ENCODE measurements at places on chromosomes 13 and 19.

- no peak for DNase-seq
Measured at GRCh38 chr13:84607261-84608013, 725.2 kb upstream of the SLITRK1 start.

DNA sequence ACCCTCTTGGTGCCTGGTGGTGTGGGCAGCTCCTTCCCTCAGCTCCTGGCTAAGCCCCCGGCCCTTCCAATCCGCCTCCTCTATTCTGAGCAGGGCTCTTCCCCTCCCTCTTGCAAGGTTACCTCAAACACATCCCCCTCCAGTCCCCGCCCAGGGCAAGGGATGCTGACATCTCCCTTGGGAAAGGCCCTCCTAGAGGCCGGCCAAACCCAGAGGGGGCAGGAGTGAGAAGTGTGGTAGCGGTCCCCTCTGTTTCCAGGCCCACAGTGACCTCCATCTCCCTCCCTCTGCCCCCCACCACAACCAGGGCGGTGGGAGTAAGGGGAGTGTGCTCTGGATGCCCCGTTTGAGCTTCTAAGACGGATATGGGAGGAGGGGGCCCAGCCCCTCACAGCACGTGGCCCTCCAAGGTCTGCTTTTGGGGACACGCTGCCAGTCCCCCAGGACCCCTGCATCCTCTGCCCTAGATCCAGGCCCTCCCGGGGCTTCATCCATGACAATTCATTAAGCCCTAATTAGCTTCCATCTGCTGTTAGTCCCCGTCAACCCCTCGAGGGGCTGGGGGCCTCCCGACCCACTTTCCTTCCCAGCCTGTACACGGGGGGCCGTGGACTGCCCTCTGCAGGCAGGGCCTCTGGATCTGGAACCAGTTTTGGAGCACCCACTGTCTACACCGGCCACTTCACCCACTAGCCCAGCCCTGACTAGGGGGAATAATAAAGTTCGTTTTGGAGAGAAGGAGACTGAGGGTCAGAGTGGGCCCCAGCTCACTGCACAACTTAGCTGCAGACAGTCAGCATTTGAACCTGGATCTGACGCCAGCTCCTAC is 2.3 kb downstream of the LINGO3 start:
- no peak for DNase-seq

- DNase-seq, result no peak
Measured at GRCh38 chr13:39968646-39969475, 313.4 kb downstream of the COG6 start.

DNA sequence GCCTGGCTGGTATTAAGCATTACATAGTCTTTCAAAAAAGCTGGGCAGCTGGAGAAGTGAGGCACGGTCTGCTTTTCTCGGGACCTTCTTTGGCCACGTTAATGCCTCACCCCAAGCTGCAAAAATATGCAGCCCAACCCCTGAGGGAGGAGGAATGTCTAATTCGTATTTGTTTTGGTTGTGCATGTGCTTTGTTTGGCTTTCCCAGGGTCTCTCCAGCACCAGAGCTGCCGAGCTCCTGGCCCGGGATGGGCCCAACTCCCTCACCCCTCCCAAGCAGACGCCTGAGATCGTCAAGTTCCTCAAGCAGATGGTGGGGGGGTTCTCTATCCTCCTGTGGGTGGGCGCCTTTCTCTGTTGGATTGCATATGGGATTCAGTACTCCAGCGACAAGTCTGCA is 7.9 kb downstream of the ATP12A start:
- DNase-seq, result no peak

- DNase-seq, result no peak
Measured at GRCh38 chr13:26878438-26878837, 117.9 kb upstream of the GPR12 start.

All from stimulated activated CD4-positive, alpha-beta T cell treated with anti-CD3 and anti-CD28 coated beads, Interleukin-2, amount 100 ng/mL, for 48 hours (primary cell).